ENCODE measurements at places on chromosomes 16 and 17.
A peak's percentile ranks its signal among the peaks of the same experiment; 100 is the strongest.

GRCh38 chr16:86982912-86983311 lies 334.3 kb downstream of the C16orf95 start:
- no peak for DNase-seq

DNA sequence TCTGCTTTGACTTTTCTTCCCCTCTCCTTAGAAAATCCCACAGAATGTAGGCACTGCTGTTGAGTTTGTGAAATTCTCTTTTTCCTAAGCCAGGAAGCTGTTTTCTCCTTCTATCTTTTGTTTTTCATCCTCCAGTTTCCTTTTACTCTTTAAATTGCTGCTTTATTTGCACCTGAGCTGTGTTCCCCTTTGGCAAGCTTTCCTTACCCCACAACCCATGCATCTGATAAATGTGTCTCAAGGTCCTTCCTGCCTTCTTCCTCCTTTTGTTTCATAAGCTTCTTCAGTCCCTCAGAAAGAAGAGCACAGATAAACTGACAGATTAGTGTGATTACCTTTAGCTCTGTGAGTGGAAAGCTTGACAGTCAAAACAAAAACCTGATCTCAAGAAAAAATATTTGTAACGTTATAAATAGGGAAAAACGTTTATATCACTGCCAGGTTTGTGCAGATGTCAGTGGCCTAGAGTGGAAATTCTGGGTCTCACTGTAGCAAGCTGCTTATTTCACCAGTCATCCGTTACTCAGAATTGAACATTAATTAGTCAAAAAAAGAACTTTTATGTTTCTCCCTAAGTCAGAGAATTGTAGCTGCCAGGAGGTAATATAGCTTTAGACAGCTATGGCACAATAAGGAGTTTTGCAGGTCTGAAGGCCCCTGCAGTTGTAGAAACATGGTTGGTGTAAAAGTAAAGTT lies 23.6 kb downstream of the GSDMB start:
- no peak for DNase-seq

- no peak for DNase-seq
Measured at GRCh38 chr17:40284085-40284713, 3.5 kb upstream of the CDC6 start.

DNA sequence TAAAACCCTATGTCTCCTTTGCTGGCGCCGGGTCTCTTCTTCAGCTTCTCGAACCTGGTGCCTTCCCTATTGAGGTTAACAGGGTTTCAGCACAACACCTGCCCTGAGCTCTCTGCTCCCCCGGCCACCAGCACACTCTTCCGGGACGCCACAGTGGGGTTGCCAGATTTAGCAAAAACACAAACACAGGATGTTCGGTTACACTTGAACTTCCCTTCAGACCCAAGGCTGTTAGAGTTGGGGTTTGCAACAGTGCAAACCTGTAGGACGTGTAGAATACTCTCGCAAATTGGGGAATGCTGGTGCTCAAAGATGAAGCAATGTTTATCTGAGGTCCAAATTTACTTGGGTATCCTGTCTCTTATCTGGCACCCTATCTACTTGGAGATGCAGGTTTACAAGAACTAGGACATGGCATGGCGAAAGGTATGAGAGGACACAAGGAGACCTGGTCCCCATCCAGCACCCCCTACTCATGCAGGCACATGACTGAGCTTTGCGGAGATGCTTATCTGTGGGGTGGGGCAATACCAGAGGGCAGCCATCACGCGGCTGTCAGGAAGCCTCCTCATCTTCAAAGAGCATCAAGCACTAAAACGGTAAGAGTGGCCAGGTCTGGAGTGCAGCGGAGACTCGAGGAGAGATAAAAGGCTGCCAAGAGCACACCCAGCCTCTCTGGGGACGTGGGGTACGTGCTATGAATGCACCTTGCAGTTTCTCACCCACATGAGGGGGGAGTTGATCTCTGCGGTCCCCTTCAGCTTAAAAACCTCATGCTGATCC lies 52.8 kb downstream of the SDK2 start:
- no peak for DNase-seq

GRCh38 chr17:49984776-49985175 lies 10.2 kb downstream of the DLX3 start:
- DNase-seq = no peak

DNA sequence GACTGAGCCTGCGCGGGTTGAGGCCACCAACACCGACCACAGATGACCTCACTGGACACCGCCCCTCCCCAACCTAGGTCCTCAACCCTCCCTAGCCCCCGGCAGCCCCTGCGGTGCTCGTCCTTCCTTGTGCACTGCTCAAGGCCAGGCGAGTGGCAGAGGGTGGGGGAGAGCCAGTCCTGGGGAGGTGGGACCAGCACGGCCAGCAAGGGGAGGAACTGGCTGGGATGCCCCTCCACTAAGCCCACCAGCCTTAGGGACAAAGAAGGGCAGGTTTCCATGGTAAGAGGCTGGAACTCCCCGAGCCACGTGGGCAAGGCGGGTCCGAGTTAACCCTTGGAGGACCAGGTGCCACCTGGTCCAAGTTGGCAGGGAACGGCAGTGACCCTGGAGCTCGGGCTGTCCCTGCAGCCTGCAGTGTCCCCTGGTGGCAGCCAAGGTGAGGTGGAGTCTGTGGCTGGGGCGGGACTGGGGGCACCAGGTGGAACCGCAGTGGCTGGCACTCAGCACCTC lies 9.2 kb downstream of the FSCN2 start:
- DNase-seq = peak; percentile 47

DNA sequence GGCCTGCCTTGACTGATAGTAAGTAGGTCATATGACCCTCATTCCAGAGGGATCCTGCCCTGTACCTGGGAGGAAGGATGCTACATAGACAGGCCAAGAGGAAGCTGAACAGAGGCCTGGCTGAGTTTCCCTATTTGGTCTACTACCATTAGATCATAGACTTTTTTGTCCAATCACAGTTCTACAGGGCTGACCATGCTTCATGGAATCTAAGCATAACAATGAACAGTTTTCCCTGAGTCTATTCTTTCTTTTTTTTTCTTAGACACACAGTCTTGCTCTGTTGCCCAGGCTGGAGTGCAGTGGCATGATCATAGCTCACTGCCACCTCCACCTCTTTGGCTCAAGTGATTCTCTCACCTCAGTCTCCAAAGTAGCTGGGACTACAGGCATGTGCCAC lies 3.9 kb downstream of the GPR179 start:
- DNase-seq = no peak

- DNase-seq = no peak
Measured at GRCh38 chr16:65782611-65783600, 583.6 kb upstream of the CDH5 start.

DNA sequence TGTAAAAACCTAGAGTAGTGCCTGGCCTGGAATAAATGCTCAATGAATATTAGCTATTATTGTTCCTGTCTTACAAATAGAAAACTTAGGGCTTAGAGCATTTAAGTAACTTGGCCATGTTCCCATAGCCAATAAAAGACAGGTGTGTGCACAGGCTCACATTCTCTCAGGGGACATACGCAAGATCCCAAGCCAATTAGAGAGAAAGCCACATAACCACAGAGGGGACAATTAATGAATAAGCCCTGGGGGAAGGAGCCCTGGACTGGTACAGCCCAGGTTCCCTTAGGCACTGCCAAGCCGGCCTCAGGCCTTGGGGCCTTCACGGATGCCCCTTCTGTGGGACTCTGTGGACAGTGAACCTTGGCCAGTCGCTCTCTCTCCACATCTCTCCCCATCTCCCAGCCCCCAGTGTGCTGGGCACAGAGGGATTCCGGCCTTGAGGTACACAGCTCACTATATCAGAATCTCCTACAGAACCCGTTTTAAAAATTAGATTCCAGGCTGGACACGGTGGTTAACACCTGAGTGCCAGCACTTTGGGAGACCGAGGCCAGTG lies 27.3 kb upstream of the ABCC12 start:
- DNase-seq = no peak

GRCh38 chr17:79619636-79620206 lies 8.9 kb upstream of the RBFOX3 start:
- no peak for DNase-seq

DNA sequence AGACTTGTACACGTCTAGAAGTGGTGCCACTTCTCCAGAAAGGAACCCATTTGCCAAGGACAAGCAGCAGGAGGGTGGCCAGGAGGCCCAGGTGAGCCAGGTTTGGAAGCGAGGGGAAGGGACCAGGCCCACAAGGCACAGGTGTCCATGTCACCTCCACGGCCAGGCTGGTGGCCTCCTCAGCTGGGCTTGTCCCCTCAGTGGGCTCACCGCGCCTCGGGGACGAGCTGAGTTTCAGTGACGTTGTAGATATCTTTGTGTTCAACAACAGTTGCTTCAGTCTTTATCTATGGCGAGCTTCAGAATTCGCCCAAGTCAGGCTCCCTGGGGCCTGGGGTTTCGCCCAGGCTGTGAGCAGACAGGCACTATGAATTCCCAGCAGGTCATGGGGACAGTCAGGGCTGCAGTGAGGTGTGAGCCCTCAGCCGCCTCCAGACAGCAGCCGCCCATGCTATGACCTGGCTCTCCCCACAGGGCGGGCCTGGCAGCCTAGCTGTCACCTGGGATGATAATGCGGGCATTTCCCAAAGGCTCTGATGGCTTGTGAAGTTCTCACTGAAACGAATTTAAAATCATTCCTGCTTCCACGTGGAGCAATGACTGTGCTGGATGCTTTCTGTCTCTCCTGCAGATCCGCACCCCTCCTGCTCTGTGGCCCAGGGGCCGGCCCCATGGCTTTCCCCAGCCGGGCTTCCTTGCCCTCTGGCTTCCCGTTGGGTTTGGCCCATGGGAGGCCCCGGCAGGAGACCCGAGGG lies 89.5 kb downstream of the MRC2 start:
- no peak for DNase-seq

- peak; percentile 7 for DNase-seq
Measured at GRCh38 chr16:9256196-9256595, 164.8 kb downstream of the HAPSTR1 start.

DNA sequence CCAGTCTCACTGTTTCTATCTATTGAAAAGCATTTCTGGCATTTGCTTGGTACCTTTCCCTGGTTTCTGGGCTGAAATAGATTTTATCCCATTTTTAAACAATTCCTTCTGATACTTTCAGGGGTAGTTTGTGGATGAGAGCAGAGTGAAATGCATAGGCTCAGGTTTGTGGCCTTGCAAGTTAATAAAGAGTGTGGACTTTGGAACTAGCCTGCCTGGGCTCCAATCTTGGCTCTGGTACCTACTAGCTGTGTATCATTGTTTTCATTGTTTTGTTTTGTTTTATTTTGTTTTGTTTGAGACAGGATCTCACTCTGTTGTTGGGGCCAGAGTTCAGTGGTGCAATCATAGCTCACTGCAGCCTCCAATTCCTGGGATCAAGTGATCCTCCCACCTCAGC lies 175.5 kb downstream of the PRKCB start:
- DNase-seq = no peak

Data from stimulated activated naive CD8-positive, alpha-beta T cell treated with anti-CD3 and anti-CD28 coated beads, Interleukin-15, amount 100 ng/mL, for 72 hours (primary cell).